Common myeloid progenitor, CD34-positive (primary cell): ENCODE measurements at places on chromosomes 7 and 10.
A peak's percentile ranks its signal among the peaks of the same experiment; 100 is the strongest.

DNA sequence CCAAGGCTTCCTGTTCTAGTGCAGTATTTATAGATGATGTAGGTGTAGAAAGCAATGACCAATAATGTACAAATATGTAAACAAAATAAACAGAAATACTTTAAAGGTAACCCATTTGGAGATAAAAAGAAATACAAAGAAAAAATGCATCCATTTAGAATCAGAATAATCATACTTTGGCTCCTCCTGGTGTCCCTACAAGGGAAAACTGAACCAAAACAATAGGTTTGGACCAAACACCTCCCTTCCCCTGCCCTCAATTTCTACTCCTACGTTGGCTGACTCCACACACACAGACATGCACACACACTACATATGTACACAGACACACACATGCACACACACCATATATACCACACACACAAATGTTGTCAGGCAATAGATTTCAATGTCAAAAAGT lies 36.0 kb downstream of the C10orf143 start:
- no peak for DNase-seq

DNA sequence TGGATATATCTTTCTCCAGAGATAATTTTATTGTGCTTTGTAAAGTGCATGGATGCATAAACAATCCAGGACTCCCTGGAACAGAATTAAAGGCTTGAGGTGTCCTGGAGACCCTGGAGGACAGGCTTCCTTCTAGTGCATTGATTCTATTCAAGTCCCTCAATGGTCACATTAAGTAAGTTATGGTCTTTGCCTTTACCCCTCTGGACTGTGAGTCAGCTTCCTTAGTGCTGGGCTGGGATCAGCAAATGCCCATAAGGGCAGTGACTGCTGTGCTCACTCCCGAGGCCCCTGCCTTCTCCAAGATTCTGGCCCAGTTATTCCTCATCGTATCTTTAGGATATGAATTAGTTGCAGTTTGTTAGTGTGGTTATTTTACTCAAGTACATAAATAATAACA lies 178.7 kb upstream of the PRSS58 start:
- DNase-seq: no peak

DNA sequence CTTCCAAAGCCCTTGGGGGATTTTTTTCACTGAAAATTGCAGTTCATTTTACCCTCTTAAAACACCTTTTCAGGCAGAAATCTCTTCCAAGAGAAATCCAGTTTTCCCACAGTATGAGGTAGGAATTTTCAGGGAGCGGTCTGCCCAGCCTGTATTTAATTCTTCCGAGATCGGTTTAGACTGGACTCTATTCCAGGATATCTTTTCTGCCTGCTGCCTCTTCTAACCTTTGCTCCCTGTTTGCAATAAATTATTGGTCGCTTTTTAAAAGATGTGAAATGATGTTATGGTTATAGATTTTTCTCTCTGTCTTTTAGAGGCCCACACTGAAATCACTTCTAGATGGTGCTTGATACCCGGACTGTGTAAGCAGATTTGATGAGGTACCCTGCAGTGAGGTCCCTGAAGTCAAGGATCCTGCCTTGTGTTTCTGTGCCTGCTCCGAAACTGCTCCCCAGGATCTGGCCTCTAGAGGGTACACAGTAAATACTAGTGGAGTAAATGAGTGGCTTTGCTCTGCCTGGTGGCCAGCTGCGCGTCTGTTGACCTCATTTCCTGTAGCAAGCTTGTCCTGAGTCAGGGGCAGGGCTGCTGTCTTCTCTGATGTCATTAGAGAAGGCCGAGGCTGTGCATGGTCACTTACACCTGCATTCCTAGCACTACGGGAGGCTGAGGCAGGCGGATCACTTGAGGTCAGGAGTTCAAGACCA lies 191.6 kb downstream of the FANK1 start:
- no peak for DNase-seq

- no peak for DNase-seq
Observed at GRCh38 chr10:70939441-70940003, 51.2 kb upstream of the PCBD1 start.

DNA sequence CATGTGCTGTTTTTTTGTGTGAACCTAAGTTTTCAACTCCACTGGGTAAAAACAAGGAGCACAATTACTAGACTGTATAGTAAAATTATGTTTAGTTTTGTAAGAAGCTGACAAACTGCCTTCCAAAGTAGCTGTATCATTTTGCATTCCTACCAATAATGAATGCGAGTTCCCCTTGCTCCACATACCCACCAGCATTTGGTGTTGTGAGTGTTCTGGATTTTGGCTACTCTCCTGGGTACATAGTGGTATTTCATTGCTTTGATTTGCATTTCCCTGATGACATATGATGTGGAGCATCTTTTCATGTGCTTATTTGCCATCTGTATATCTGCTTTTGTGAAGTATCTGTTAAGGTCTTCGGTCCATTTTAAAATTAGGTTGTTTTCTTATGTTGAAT lies 178.2 kb downstream of the HIBADH start:
- DNase-seq: no peak

DNA sequence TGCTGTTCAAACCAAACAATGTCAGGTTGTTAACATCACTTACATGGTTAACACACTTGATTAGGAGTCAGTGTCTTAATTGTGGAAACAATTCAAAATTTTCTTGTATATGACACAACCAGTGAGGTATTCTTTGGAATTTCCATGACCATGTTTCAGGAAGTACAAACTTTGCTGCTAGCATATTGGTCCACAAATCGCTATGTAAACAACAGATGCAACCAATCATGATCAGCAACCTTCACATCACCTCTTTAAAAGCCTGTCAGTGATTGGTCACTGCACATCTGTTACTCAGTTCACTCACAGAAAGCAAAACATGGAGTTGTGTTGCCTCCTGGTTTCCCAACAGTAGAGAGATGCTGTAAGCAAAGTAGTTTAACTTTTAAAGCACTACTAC lies 108.9 kb upstream of the FAM3C start:
- DNase-seq: no peak

- peak; percentile 65 for DNase-seq
Observed at GRCh38 chr7:108146070-108146842, 16.1 kb upstream of the LAMB4 start.

DNA sequence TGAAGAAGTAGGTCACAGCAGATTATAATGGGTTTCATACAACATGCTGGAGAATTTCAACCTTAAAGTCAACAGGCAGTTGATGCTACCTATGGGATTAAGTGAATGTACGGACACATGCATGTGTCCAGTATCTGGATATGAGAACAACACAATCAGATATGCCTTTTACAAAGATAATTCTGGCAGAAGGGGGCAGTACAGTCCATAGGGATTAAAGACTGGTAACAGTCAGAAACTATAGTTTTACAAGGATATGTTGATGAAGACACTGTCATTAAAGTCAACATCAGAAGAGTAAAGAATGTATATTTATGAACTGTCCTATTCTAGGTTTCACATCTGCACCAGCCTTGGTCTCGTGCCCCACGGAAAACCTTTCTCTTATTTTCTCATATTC lies 41.5 kb downstream of the ANKMY2 start:
- peak; percentile 22 for DNase-seq

DNA sequence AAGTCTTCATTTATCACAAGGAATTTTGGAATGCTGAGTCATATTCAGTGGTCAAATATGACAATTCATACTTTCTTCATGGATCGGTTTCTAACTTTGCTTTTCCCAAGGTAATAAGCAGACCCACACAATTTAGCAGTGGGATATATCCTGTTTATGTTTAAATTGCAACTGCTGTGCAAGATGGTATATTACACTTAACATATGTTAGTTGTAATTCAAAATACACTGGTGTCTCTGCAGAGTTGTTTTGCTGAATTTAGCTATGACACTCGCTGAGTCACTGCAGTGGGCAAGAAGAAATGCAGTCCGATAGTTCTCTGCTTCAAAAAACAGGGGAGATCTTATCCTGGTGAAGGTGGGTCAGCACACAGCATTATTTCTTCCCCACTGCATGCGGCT lies 194.8 kb upstream of the PTN start:
- peak; percentile 21 for DNase-seq

GRCh38 chr7:8213381-8213780 lies 48.6 kb downstream of the ICA1 start:
- DNase-seq: no peak

DNA sequence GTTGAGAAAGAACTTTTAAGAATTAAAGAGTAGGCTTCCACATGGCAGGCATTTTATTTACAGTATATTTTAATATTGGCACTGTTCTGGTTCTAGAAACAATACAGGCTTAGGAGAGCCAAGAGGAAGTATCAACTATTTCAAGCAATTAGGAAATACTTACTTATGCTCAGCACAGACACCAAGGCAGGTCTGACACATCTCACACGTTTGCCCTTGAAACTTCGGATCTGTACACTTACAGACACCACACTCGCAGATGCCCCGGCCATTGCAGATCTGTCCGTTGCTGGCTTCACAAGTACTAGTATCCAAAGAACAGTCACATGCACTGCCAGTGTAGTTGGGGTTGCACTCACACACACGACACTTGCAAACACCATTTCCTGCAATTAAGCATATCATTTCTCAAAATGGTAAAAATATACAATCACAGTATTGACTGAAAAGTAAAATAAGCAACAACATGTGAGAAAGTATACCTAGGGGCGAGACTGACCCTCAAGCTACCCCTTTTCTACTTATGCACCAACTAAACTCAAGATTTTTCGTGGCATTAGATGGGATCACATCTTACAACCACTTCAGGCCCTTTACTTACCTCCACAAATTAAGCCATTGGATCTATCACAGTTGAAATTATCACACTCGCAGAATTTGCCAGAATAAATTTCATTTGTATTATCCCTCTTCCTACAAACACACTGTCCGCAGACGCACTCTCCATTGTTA lies 46.6 kb downstream of the ITGB1 start:
- DNase-seq: no peak

GRCh38 chr7:7553386-7553785 lies 13.3 kb upstream of the MIOS start:
- DNase-seq: no peak

DNA sequence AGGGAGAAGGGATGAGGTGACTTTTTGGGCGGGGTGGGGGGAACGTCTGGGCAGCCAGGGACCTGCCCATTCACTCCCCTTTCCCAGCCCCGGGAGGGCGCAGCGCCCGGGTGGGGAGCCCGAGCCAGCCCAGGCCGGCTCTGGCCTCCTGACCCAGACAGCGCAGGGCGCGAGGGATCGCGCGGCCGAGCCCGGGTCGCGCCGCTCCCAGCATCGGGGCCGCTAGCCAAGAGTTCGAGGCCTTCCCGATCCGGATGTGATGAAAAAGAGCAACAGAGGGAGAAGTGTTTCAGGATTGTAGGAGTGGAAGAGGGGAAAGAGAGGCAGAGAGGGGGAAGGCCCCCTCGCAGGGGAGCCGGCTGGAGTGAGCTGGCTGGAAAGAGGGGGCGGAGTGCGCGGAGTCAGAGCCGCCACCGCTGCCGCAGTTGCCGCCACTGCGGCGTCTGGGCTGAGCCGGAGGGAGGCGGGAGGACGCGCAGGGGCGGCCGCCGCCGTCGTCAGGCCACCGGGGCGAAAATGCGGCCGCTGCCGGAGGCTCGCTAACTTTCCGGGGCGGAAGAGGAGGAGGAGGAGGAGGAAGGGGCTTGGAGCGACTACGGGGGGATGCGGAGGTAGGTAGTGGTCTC lies at the start of gene MDFIC:
TSS of gene MDFIC (plus strand) at position 69 of the 626 bp plus-strand sequence. CDS start 940 bp downstream, outside the sequence.
- no peak for DNase-seq

DNA sequence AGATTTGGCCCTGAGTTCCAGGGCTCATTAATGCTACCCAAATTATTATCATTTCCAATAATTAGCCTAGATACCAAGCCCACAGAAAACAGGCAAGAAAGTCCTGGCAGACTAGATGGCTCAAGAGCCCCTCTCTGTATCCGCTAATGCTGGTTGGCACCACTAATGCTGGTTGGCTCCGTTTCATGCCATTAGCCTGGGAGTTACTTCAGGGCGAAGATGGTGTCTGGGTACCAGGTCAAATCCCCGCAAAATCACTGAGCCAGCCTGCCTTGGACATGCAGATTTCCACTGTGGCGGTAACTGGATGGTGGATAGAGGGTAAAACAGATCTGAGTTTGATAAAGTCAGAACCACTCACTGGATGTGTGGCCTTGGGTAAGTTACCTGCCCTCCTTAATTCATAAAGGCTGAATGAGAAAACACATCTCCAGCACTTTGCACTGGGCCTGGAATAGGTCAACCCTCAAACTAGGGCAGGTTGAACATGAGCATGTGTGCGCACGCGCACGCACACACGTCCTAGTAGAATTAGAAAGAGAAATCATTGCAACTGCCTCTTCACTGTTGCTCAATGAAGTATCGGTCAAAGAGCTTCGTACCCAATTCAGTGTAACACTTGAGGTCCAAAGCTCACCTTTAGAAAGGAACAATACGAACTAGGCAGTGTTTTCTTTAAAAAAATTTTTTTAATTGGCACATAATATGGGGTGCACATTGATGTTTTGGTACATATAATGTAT lies 91.5 kb downstream of the PRPF18 start:
- no peak for DNase-seq

- no peak for DNase-seq
Observed at GRCh38 chr7:95863-96260, 96.5 kb upstream of the FAM20C start.

GRCh38 chr10:31395695-31396094 lies 76.7 kb downstream of the ZEB1 start:
- DNase-seq: no peak

GRCh38 chr7:130529417-130529816 lies 37.5 kb downstream of the MEST start:
- DNase-seq: no peak

GRCh38 chr7:47551668-47552440 lies 30.1 kb downstream of the TNS3 start:
- no peak for DNase-seq

DNA sequence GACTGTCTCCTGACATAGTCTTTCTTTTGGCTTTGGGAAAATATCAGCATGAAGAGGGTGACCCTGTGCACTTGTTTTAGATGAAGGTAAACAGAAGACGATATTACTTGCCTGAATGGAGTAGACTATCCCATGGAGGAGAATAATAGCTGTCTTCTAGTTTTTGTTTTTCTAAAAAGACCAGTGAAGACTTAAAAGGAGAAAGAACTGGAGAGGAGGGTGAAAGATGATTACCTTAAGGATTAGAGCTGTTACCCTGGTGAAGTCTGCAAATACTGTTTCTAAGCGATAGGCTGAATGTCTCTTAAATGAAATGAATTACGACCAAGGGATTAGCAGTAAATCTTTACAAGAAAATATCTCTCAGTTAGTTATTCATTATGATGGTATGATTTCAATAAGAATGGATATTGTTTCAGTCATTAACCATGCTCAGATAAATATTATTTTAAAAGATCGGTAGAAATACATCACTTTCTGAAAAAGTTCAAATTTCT lies 255.6 kb upstream of the FERD3L start:
- DNase-seq: no peak

DNA sequence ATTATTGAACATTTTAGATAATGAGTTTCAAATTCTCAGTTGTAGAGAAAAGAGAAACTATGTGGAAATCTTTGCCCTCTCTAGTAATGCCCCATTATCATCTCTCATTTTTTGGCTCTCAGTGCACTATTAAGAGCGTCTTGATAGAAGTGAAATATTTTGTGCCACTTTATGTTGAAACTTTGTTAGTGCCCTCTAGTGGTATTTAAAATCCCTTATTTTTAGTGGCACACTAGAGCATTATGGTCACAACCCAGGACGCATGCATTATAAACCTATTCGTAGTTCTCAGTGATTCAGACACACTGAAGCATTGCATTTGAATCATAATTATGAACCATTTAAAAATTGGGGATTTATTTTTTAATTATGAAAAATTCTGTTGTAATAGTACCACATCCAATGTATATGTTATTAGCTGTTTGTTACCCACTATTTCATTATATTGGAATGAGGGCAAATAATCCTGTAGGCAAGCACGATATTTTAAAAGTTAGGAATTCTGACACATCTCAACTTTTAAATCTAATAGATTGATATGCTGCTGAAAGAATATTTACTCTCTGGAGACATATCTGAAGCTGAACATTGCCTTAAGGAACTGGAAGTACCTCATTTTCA lies 21.9 kb downstream of the PDCD4 start:
- DNase-seq: peak; percentile 83
